Stimulated activated CD8-positive, alpha-beta memory T cell treated with anti-CD3 and anti-CD28 coated beads, Interleukin-7, amount 100 ng/mL, for 1 hour (primary cell): ENCODE measurements at places on chromosomes 7 and 10.

- no peak for DNase-seq
These were observed 194.1 kb upstream of the FRMD4A start for GRCh38 chr10:14524691-14525324.

- DNase-seq, result no peak
These were observed 9.8 kb upstream of the SP8 start for GRCh38 chr7:20796500-20796899.

DNA sequence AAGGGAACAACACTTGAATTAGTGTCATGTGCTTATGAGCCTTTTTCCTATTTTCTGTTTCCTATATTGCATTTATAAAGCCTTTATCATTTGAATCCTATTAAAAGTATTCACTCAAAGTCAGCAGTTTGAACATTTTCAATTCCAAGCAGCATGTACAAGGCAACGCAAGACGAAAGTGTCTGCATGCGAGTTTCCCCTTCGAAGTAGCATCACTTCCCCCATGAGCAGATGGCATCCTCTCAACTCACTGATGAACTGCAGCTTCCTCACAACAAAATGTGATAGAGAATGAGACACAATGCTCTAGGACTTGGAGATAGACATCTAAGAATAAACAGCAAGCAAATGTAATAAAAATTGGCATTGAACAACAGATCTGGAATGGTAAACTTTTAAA is 270.7 kb downstream of the PRPF18 start:
- no peak for DNase-seq

DNA sequence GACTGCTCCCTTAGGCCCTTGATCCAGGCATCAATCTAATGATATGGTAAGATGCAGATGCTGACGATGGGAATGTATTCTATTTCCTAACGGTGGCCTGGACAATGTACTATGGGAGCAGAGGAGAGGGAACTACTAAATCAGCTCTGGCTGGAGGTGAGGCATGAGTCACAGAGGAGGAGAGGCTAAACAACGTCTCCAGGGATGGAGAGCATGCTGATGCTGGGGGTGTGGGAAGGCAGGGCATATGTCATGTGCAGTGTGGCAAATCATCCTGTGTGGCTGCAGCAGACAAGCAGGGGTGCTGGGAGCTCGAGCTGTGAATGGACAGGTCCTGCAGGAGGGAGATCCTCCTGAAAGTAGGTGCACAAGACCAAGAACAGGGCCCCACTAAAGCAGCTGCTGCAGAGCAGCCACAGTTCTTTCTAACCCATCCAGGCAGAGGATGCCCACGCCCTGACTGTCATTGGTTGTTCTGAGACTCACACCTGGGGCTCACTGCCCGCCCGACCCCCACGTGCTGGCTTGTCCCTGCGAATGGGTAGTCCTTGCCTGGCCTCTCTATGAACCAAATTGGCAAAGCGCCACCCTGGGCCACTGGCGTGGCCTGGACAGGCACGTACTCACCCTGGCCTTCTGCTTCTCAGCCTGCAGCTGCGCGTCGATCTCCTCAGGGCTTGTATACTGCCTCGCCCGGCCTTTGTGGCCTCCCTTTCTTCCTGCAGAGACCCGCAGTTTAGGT is 4.0 kb downstream of the PDAP1 start:
- DNase-seq, result no peak

DNA sequence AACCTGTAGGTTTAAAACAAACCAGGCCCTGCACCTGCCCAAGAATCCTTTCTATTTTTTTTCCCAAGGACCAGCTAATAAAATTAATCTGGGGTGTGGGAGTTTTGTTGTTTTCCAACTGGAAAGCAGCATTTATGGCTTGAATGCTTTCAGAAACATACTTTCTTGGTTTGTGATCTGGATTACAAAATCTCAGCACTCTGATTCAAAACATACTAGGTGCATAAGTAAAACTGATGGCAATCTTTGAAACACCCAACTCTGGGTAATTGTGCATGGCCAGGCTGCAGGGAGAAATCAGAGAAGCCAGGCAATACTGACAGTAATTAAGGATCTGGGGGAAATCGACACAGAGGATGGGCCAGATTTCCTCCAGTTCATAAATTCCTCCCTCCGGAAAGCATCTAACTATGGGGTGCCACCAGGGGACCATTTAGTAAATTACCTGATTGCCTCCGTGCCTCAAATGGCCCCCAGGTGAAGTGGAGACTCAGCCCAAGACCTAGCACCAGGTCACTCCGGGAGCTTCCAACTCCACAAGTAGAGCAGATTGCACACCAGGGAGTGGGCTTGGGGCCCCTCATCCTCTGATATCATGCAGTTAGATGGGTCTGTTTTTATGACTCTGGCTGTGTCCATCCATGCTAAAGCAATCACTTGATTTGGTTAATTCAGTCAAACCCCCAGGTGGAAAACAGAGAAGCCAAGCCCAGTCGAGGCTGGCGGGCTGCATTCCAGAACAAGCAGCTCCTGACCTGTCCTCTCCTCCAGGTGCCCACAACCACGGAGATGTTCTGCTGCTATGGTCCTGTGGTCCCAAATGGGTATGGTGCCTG is 15.2 kb upstream of the C10orf53 start:
- DNase-seq, result no peak

- no peak for DNase-seq
These were observed 158.6 kb downstream of the ELAPOR2 start for GRCh38 chr7:86900886-86901285.
